ENCODE measurements at places on chromosomes 11 and 22.

GRCh38 chr11:10429526-10429925 is 25.5 kb upstream of the AMPD3 start:
- no peak for DNase-seq

DNA sequence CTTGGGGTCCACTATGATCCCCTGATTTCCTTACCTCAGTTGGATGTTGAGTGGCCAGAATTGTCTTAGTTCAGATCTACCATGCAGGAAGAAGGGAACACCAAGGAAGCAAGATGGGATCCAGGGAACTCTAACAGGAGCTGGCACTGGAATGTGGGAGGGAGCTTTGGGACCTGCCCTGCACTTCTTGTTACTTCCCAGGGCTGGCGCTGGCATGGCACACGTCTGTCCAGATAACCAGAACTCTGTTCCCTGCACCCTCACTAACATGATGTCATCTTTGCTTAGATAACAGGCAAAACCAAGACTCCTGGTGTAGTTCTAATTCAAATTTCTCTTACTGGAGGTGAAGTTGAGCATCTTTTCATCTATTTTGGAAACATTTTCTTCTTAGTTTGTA is 550.0 kb downstream of the MN1 start:
- no peak for DNase-seq

DNA sequence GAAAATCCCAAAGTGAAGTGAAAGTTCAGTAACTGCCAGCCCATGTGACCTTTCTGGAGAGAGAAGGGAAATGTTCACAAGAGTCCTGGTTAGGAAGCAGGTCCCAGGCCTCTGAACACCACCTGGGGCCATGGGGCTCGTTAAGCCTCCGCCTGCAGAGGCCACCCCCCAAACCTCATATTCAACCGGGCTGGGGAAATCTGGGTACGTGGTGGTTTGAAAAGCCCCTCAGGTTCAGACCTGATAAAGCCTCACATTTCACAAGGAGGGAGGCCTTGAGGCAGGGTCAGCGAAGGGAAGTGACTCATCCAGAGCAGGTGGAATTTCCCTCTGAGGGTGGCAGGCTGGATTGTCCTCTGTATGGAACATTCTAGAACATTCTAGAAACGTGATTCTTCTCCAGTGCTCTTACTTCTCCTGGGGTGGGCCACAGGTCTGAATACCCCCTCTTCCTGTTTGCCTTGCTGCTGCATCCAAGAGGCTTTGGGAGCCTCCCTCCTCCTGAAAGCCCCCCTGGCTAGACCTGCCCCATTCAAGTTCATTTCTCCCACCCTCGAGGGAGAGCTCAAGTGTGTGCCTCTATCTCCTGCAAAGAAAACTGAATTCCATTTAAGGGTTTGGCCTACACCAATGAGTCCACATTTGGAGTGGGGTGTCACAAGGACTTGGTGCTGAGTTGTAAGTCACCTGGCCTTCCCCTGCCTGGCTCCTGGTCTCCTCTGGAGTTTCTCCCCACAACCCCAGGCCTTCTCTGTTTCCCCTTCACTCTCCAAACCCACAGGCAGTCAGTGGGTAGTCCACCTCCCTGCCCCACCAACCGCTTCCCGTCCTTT is 6.3 kb downstream of the FXYD2 start:
- DNase-seq: no peak

DNA sequence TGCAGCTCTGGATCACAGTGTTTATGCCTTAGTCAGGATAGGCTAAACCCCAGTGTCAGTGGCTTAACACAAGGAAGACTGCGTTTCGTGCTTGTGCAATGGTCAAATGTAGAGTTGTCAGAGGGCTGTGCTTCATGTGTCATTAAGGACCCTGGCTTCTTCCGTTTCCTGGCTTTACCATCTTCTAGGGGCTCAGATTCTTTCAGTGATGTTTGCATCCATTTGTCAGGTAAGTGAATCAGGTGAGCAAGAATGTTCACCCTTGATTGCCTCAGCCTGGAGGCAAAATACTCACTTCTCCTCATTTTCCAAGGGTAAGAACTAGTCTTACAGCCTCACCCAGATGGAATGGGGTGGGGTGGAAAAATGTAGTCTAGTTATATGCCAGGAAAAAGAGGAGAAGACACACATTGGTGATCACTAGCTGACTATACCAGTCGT is 20.5 kb upstream of the AMOTL1 start:
- no peak for DNase-seq

DNA sequence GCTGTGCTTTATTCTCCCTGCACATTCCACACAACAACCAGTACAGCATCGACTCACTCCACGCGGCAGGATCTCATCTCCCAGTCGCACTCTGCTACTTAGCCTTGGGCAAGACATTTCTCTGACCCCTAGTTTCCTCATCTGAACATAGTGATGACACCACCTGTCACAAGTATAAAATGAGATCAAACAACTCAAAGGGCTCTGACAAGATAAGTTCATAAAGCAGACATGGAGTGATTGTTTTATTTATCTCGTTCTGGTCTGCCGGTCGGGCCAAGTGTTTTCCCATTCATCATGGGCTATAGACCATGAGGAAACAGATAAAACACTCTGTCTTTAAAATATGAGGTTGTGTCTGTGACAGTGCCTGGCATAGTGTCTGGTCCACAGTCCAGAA is 35.0 kb downstream of the DSCAML1 start:
- no peak for DNase-seq

DNA sequence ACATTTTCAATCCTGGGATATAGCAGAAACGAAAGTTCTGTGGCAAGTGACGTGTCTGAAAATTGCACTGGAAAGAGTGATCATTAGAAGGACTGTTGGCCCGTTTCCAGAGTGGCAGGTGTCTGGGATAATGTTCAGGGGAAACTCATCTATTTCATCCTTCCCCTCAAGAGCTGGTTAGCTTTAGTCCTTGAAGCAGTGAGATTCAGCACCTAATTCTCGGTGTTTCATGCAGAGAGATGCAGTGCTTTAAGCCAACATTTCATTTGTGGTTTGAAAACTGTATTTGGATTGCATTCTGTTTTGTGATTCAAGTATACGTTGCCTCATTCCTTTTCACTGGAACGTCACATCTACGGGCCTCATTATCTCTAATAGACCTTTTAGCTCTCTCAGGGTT is 205.0 kb upstream of the RAG2 start:
- DNase-seq: no peak

DNA sequence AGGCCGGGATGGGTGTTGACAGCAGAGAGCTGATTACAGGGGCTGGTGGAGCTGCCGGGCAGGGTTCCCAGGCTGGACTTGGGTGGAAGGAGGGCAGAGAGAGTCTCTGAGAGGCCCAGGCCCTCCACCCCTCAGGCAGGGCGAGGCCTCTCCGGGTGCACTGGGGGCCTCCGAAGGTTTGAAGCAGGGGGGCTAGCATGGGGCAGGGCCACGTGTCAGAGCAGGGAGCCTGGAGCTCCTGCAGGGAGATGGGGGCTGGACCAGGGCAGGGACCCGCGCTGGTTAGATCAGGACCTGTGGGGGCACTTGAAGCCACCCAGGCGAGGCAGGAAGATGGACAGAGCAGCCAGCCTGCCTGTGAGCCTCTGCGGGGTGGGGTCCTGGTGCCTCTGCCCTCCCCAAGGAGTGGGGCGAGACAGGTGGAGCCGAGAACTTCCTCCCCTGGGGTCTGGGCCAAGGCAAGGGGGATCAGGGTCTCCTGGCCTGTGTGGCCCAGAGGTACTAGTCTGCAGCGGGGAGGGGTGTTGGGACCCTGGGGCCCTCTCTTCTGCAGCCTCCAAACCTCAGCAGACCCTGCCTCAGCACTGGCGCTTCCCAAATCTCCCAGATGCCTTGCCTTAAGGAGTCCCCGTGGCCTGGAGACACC is 911 bp downstream of the PANX2 start:
- no peak for DNase-seq

DNA sequence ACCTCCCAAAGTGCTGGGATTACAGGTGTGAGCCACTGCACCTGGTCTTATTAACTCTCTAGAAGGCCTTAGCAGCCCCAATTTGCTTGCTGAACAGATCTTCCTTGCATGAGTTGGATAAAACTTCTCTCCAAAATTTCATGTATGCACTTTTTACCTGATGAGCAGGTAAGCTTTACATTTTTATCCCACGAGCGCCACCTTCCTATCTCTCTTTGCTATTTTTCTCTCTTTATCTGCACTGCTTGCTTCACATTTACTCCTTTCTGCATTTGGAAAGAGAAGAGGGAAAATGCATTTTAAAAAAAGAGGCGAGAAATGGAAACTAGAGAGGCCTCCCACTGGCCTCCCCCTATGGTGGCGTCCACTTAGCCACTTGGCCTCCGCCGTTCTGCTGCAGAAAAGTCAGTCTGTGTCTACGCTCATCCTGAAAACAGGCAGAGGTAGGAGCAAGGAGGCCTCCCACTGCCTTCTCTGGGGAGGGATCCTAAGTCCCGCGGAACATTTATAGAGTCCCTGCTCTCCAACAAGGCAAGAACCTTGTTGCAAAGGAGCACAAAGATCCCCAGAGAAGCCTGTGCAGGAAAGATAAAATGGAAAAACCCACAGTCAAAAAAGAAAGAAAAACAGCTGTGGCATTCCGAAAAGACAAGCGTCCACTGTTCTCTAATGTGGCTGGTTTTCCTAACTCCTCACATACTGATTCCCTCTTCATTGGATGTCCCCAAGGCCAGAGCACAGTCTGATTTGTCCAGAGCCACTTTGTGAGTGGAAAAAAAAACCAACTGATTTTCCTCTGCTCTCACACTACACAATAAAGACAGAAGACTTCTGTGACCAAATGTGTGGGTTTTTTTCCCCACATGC is 62.2 kb upstream of the INCENP start:
- DNase-seq: no peak

GRCh38 chr11:64263021-64263946 is 12.0 kb downstream of the PLCB3 start:
- no peak for DNase-seq

Measured in T-cell (primary cell).